ENCODE measurements at places on chromosomes 3 and 15.
A peak's percentile ranks its signal among the peaks of the same experiment; 100 is the strongest.

DNA sequence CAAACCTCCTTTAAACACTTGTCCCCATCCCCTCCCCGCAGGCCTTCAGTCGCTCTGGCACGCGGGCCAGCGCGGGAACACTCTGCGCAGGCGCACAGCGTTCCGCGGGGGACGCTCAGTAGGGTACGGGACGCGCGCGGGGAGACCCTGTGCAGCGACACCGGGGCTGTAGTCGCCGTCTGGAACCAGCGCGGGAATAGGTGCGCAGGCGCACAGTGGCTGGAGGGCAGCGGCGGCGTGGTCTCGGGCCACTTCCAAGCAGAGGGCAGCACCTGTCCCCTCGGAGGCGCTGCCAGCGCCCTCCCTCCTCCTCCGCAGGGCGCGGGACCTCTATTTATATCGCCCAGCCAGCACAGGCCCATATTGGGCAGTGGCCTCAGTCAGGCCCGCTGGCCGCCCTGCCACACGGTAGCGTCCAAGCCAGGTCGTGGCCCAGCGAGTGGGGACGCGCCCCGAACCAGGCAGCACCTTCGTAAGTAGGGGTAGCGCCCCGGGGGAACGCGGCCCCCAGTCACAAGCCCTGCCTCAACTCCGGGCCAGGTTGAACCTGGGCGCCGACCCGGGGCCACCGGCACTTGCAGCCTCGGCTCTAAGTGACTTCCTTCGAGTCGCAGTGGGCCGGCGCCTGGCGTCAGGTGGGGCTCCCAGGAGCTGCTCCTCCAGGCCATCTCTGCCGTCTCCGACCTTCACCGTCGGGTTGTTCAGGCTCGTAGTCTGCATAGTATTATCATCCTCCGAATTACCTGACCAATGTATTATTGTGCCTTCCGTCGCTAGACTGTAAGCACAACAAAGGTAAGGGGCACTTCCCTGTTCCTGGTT, at the start of gene KBTBD12:
Gene KBTBD12 (plus strand): TSS at position 118 of the 822 bp plus-strand sequence. CDS start 7,830 bp downstream, outside the sequence.
- DNase-seq, result peak; percentile 61

- DNase-seq, result no peak
Observed at GRCh38 chr15:55703873-55704301, 39.1 kb downstream of the PRTG start.

- no peak for DNase-seq
Observed at GRCh38 chr3:49751501-49751900, 27.8 kb upstream of the GMPPB start.

DNA sequence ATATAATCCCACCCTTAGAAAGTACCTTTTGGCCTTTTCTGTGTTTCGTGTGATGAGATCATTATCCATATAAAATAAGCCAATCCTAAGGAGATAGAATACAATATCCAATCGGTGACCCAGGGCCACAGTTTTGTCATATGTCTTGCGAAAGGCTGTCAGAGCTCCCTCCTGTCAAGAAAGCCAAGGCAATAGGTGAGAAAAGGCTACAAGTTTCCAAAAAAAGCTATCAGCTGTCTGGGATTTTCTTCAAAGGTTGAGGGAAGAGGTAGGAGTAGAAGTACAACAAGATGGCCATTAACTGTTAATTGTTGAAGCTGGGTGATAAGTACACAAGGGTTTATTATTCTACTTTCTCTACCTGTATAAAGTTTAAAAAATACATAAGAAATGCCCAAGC, 4.0 kb downstream of the PSMD6 start:
- no peak for DNase-seq

DNA sequence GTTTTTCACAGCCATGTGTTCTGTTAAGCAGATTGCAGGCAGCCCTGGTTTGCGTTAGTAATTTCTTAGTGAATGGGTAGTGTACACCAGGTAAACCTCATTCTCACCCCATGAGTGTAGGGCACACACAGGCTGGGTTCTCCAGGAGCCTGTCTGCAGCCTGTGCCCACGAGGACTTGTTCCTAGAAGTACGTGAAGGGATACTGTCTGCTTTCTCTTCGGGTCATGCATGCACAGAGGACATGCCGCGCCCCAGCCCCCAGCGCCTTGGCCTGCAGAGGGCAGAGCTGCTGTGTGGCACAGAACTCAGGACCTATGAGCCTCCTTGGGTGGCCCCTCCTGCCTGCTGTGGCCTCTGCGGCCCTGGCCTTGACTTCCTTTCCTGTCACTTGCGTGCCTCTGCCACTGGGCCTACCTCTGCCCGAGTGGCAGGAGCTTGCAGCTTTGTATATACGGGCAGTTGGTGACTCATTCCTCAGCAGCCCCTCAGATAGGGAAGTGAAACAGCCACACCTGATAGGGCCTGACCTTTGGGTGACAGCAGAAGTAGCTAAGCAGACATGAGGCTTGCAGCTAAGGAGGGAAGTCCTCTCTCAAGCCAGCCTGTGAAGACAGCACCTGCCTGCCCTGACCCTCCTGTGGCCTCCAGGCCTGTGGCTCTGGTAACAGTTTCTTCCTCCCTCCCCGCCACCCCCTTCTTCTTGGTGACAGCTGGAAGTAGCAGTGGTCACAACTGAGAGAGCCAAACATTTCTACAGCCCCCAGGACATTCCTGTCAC, 19.5 kb downstream of the PPCDC start:
- DNase-seq, result peak; percentile 92

DNA sequence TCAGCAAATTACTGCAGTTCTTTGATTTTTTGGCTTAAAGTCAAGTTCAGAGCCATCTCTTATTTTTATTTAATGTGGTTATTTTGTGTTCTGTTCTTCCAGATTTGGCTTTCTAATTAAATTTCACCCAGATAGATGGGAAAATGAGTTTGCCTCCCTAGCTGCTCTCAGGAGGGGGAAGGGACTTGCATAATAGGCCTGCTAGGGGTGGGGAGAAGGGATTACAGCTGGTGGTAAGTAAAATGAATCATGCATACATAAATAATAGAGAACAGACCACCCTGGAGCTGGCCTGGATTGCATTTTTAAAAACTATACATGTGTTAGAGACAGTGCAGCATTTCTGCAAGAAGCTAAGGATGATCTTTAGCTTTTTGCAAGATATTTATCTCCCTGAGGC, 3.9 kb upstream of the PXYLP1 start:
- DNase-seq, result no peak

DNA sequence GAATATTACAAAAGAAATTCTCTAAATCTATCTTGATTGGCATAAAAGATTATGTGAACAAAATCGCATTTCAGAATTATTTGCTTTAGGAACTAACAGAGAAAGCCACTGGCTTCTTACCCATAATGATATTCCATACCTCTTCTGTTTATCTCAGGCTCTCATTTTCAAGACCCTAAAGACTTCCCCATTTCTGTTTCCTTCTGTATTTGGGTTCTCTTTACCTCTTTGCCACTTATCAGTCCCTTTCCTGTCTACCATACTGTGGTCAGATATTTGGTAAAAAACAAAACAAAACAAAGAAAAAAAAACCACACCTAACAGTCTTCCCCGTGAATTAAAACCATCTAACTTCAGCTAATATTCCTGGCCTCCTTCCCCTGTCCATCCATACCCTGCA, 108.5 kb downstream of the LRRC28 start:
- no peak for DNase-seq

- DNase-seq, result no peak
Observed at GRCh38 chr3:23845326-23846216, 39.8 kb downstream of the UBE2E1 start.

- DNase-seq, result no peak
Observed at GRCh38 chr3:17969244-17969643, 226.8 kb upstream of the TBC1D5 start.

- DNase-seq, result peak; percentile 75
Observed at GRCh38 chr15:71743861-71744382, 66.4 kb upstream of the NR2E3 start.

GRCh38 chr3:108755686-108756085, 1.5 kb downstream of the RETNLB start:
- no peak for DNase-seq

- DNase-seq, result no peak
Observed at GRCh38 chr3:16137977-16138376, 36.5 kb upstream of the GALNT15 start.

DNA sequence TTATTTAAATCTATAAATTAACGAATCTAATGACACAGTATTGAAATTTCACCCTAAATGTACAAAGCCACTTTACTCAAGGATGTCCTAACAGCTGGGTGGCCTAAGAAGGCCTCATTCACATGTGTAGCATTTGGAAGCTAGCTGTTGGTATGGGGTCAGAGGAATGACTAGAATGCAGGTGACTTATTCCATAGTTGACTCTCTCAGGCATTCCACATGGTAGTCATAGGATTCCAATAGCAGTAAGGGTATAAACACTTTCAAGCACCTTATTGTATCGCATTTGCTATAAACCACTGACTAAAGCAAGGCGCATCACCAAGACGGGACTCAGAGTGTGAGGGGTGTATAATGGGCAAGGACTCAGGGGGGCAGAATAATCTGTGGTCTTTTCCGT, 294.8 kb upstream of the EPHA3 start:
- no peak for DNase-seq

DNA sequence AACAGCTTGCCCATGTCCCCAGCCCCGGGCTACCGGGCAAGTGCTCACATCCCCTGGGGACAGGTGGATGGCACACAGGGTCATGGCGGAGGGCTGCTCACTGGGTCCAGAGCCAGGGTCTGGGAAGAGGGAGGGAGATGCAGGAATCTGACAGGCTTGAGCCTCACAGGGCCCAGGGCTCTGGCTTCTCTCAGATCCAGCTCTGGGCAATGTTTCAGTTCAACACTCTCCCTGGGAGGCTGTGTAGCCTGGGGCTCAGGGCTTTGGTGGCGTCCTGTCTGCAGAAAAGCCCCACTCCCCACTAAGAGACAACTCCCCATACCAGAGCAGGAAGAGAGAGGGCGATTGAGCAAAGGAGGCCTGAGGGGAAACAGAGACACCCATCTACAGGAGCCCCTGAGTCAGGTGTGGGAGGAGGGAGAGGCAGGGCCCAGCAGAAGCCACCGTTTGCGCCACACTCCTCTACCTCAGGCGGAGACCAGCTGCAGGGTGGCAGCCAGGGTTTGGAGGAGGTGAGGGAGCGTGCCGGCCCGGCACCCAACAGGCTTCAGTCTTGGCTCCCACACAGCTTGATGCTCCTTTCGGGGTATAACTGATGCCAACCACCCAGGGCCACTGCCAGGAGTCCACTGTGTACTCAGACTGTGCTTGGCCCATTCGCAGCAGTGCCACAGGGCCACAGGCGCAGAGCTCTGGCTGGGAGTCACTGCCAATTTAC, 16.8 kb upstream of the SRP14 start:
- no peak for DNase-seq

GRCh38 chr3:179265875-179266274, 15.0 kb upstream of the KCNMB3 start:
- DNase-seq, result no peak

DNA sequence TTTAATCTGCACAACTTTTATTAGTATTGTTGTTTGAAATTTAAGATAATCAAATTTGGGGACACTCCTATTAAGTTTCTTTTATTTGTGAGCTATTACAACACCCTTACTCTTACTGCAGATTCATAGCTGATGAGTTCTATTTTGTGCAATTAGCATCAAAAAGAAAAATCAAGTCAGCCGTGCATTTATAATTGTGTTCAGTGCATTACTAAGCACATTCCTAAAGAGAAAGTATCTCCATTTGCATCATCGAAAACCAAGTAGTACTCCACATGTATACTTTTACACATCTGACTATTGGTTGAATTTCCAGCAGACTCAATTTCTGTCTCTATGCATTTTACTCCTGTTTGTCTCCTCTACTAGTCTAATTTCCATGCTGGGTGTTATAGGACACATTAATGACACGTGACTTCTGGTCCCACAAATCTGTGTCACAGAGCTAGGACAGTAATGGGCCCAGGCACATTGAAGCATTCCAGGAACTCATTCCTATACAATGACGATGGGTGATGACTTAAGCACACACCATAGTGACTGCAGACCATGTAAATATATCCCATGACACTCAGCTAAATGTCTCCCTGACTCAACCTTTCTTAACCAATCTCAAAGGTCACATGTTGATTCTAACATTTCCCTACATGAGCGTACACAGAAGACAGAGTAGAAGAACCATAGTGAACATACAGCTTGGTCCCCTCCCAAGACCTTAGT, 477.5 kb downstream of the LPP start:
- no peak for DNase-seq

All from testis (tissue), 5 donors.